ENCODE measurements at places on chromosomes 4 and X.
A peak's percentile ranks its signal among the peaks of the same experiment; 100 is the strongest.

- peaks cover 2% of the 10 kb centered on the region for H3K4me1 ChIP-seq
- H3K27ac ChIP-seq = no peak overlapping the region
- H3K4me3 ChIP-seq = no peak overlapping the region
- H3K27me3 ChIP-seq = no peaks in the 10 kb centered on the region
- DNase-seq = no peak
Measured at GRCh38 chr4:112593438-112594133, 43.1 kb downstream of the ZGRF1 start.

GRCh38 chr4:102447413-102447812 lies 53.7 kb upstream of the NFKB1 start:
- peaks cover 2% of the 10 kb centered on the region for H3K27me3 ChIP-seq
- no peaks in the 10 kb centered on the region for H3K36me3 ChIP-seq
- peaks cover 36% of the 10 kb centered on the region for H3K4me1 ChIP-seq
- H3K27ac ChIP-seq = peak overlapping the region; percentile 43
- no peak overlapping the region for H3K4me3 ChIP-seq
- peak; percentile 78 for DNase-seq

DNA sequence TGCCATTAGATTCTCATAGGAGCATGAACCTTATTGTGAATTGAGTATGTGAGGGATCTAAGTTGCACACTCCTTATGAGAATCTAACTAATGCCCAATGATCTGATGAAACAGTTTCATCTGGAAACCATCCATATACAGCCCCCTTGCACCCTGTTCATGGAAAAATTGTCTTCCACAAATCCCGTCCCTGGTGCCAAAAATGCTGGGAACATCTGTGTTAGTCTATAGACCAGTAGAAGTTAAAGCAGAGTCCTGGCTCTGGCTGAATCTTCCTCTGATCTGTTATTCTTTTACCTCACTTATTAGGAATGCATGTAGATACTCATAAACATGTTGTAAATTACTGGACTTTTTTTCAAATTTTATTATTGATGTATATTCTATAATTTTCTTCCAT lies 29.2 kb downstream of the SULT1B1 start:
- H3K4me1 ChIP-seq = no peaks in the 10 kb centered on the region
- no peak overlapping the region for H3K27ac ChIP-seq
- no peaks in the 10 kb centered on the region for H3K36me3 ChIP-seq
- H3K4me3 ChIP-seq = no peak overlapping the region

DNA sequence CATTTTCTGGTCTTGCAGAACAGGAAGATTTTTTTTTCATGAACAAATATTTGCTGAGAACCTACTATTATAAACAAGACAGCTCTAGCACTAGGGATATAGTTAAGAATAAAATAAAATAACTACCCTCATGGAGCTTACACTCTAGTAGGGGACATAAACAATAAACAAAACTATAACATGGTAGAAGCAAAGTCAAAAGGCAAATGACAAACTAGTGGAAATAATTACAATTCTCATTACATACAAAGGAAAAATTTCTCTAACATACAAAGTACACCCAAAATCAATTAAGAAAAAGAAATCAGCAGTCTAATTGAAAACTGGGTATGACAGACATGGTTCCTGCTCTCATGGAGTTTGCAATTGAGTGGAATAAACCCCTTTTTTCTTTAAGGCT lies 32.0 kb downstream of the VSIG4 start:
- no peak overlapping the region for H3K27ac ChIP-seq
- H3K36me3 ChIP-seq = peaks cover 21% of the 10 kb centered on the region
- H3K27me3 ChIP-seq = no peaks in the 10 kb centered on the region
- peaks cover 50% of the 10 kb centered on the region for H3K4me1 ChIP-seq
- no peak for DNase-seq

- no peaks in the 10 kb centered on the region for H3K4me1 ChIP-seq
- peaks cover 5% of the 10 kb centered on the region for H3K27me3 ChIP-seq
- H3K36me3 ChIP-seq = no peaks in the 10 kb centered on the region
- H3K27ac ChIP-seq = no peak overlapping the region
Measured at GRCh38 chr4:153093802-153094201, 110.4 kb upstream of the TRIM2 start.

- H3K36me3 ChIP-seq = no peaks in the 10 kb centered on the region
- no peak overlapping the region for H3K27ac ChIP-seq
- no peak overlapping the region for H3K4me3 ChIP-seq
Measured at GRCh38 chr4:52102587-52102986, 51.5 kb downstream of the SPATA18 start.

DNA sequence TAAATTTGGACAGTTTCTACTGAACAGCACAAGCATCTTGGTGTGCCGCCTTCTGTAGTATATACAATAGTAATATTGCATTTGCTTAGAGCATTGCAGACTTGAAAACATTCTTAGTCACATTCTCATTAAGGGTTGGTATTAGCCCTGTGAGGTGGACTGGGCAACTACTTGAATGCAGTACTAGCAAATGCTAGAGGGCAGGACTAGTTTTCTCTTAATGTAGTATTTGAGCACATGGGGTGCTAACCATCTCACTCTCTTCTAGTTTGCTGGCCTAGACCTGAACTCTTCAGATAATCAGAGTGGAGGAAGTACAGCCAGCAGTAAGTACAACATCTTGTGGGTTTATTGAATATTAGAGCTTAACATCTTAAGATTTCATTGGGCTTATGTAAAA lies 3.2 kb downstream of the DDX3X start:
- DNase-seq = peak; percentile 56
- H3K27me3 ChIP-seq = no peaks in the 10 kb centered on the region
- peaks cover 60% of the 10 kb centered on the region for H3K36me3 ChIP-seq
- H3K4me3 ChIP-seq = peak overlapping the region; percentile 98

GRCh38 chrX:65643531-65644052 lies 23.9 kb upstream of the MSN start:
- H3K27me3 ChIP-seq = no peaks in the 10 kb centered on the region
- peaks cover 13% of the 10 kb centered on the region for H3K4me1 ChIP-seq
- H3K36me3 ChIP-seq = no peaks in the 10 kb centered on the region
- no peak overlapping the region for H3K4me3 ChIP-seq
- DNase-seq = no peak

Measured in activated CD4-positive, alpha-beta T cell treated with anti-CD3 and anti-CD28 coated beads, Interleukin-2, amount 10 ng/mL, durations not matched to agents 24 days and 14 days (primary cell).